ENCODE measurements at places on chromosomes 11 and 22.
A peak's percentile ranks its signal among the peaks of the same experiment; 100 is the strongest.

- no peak for DNase-seq
Observed at GRCh38 chr11:114610984-114611944, 15.7 kb upstream of the NXPE4 start.

- DNase-seq, result peak; percentile 22
Observed at GRCh38 chr22:40463017-40463631, 92.7 kb downstream of the SGSM3 start.

DNA sequence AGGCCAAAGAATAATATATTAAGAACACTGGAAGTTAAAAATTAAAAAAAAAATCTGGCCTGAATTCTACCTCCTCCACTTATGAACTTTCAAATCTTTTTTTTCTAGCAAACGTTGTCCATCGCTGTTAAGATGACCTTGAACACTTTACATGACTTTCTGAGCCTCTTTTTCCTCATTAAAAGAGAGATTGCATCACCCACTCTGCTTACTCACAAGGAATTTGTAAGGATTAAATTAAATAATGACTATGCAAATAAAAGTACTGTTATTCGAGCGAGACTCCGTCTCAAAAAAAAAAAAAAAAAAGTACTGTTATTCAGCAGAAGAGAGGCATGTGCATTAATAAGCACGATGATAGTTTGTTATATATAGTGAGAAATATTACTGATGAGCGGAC lies 285.1 kb upstream of the CCDC90B start:
- no peak for DNase-seq

DNA sequence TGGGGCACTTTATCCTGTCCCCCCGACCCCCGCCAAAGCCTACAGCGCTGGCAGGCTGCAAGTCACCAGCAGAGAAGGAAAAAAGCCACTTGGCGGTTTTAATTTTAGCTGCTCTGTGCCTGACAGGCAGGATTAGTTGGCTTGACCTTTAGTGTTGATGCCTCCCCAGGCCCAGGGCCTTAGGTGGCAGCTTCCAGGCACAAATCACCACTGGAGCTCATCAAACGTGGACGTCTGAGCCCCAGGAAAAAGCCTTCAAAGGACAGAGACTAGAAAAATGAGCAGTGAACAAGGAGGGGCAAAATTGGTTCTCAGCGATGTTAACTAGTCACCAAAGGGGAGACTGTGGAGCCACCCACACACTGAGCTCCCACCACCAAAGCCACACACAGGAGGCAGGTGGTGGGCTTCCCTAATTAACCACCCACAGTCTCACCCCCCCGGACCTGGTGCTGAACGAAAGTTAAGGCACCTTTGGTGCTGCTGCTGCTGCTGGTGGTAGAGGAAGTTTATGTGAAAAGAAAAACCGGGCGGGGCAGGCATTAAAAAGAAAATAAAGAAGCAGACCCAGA lies 4.4 kb upstream of the PYGM start:
- no peak for DNase-seq

- no peak for DNase-seq
Observed at GRCh38 chr22:37747715-37748100, 50.9 kb downstream of the TRIOBP start.
